ENCODE measurements at places on chromosomes 1 and 21.

DNA sequence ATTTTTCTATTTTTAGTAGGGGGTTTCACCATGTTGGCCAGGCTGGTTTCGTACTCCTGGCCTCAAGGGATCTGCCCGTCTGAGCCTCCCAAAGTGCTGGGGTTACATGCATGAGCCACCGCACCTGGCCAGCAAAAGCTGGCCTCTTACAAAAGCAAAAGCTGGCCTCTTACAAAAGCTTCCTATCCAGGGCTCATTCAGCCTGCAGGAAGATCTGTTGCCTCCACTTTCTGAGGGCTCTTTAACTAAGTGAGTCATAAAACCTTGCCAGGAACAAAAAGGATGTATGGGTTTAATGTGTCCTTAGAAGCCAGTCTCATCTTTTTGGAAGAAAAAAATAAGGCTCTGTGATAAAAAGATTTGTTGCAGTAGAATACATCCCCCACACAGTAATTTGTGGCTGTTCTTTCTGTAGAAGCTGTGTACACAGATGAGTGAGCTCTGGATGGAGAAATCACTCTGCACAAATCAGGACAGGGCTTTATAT lies 15.0 kb downstream of the HTR1D start:
- DNase-seq = no peak

DNA sequence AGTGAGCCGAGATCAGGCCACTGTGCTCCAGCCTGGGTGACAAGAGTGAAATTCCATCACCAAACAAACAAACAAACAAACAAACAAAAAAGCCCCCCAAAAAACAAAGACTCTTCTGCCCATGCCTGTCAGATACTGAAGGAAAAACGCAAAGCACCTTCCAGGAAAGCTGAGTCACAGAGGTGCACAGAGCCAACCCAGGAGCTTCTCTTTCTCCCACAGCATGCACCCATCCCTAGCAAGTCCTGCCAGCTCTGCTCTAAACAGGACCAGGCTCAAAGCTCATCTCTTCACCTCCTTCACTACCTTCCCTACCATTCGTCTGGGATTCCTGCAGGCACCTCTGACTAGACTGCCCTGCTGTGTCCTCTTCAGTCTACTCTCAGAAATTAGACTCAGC lies 46.5 kb downstream of the ETS2 start:
- DNase-seq = no peak

GRCh38 chr1:200029035-200029821 lies 1.7 kb downstream of the NR5A2 start:
- no peak for DNase-seq

- DNase-seq = no peak
These were observed 34.1 kb downstream of the NAV1 start for GRCh38 chr1:201573030-201573429.

- no peak for DNase-seq
These were observed 4.0 kb downstream of the CFAP45 start for GRCh38 chr1:159895836-159896545.

- DNase-seq = no peak
These were observed 1.7 kb downstream of the F5 start for GRCh38 chr1:169584483-169585144.

GRCh38 chr1:155187456-155187891 lies 13.8 kb downstream of the TRIM46 start:
- no peak for DNase-seq

DNA sequence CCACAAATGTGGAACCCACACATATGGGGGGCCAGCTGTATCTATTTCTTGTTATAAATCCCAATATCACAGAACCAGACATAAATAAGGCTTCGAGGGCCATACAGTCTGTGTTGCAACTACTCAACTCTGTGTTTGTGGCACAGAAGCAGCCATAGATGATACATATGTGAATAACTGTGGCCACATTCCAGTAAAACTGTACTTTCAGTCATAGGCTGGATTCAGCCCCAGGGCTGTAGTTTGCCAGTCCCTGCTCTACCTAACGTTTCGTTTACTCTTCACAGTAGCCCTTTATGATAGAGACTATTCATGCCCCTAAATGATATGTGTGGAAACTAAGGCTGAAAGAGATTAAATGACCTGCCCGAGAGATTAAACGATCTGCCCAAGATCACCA lies 48.7 kb downstream of the FHAD1 start:
- DNase-seq = no peak

- no peak for DNase-seq
These were observed 32.4 kb upstream of the CEP350 start for GRCh38 chr1:179921981-179922872.

DNA sequence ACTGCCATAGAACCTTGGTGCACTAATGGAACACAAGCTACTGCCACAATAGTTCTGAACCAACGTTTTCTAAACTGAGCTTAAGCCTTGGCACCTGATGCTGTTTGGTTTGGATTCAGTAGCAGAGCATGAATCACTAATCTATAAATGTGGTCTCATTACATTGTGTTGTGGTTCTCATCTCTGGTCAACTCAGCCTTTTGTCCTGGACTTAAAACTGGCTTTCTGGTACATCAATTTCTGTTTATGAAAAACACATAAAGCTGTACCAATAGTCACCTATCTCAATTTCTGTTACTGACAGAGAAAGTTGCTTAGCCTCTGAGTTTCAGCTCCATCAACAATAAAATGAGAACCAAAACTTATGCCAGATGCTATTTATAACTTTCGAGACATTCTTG lies 197.5 kb upstream of the KIAA0040 start:
- no peak for DNase-seq

GRCh38 chr1:93005252-93005598 lies 44.0 kb upstream of the DIPK1A start:
- no peak for DNase-seq

DNA sequence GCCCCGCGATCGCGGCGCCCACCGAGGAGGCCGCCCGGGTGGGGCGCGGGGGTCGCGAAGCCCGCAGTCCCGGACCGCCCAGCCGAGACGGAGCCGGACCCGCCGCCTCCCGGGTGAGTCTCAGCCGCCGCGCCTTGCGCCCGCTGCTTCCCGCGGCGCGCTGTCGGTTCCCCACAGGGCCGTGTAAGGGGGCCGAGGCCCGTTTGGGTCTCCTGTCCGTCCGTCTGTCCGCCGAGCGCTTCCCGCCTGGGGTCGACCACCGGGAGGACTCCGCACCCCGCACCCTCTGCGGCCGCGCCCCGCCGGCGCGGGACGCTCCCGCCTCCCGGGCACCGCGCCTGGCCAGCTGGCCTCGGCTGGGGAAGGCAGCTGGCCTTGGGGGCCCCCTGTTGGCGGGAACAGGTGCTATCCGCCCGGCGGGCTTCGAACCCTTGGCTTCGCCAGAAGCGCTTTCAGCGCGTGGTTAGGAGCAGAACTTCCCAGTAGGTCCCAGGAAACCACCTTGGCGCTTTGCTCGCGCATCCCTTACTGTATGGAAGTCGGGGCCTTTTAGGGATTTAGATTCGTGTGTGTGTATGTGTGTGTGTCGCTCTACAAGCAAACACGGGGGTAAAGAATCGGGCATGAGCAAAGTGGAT lies 414 bp downstream of the TMEM51 start:
- peak; percentile 57 for DNase-seq

- DNase-seq = no peak
These were observed 11.2 kb downstream of the EPHA10 start for GRCh38 chr1:37753473-37754321.

GRCh38 chr1:64114012-64114525 lies 89.4 kb upstream of the UBE2U start:
- DNase-seq = peak; percentile 23

GRCh38 chr1:231639819-231640218 lies 13.2 kb downstream of the DISC1 start:
- no peak for DNase-seq

DNA sequence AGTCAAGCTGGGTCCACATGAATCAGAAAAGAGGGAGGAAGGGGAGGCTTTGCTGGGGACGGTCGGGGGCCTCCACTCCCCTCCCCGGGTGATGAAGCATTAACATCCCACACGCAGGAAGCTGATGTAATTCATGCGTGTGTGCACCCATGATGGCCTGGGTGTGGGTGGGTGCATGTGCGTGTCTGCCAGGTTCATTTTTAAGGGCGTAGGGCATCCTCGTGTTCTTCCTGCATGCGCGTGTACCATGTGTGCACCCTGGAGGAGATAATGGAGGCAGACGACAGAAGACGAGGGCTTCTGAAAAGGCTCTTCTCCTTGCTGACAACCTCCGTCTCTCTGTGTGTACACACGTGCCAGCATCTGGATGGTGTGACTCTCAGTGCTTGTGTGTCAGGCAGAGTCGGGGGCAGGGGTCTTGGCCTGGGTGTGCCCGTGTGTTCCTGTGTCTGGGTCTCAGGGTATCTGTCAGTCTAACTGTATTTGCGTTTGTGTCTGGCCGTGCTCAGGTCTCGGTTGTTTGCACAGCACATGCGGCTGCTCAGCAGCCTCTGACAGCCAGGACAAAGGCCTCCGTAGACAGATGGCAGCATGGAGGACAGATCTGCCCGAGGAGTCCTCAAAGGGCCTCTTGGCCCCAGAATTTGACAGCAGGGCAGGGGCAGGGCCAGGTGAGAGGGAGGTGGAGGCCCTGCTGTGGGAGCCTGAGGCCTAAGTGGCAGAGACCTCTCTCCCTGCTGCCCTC lies 2.4 kb downstream of the RAP1GAP start:
- no peak for DNase-seq

DNA sequence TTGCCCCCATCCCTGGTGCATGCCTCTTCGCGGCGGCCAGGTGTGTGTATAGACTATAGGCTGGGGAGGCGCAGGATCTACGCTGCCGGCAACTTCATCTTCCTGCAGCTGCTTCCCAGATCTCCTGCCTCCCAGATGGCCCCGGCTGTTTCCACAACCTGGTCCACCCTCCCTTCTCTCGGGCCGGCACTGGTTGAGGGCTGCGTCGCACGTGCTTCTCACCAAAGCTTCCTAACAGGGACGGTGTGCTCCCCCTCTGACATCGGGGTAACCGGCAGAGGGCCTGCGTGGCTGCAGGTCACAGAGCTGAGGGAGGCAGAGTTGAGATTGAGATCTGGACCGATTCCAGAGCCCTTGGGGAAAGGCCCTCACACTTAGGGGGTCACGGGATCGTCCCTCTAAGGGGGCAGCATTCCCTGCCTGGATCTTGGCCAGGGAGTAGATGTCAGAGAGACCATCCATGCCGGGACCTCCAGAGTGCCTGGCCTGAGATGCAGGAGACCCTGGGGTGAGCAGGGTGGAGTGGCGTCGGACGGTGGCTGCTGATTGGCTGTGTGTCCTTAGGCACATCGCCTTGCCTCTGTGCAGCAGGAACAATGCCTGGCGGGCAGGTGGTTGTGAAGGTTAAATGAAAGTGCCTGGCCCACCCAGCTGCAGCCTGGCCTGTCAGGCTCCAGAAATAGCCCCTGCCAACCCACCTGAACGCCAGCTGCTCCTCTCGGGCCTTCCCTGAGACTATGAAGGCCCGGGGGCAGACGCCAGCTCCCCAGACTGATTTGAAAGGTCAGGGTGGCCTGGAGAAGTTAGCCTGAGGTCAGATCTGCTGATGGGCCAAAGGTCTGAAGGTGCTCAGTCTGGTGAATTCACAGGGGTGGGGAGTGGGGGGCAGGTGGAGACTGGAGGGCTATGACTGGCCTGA lies 6.1 kb upstream of the MASP2 start:
- no peak for DNase-seq

DNA sequence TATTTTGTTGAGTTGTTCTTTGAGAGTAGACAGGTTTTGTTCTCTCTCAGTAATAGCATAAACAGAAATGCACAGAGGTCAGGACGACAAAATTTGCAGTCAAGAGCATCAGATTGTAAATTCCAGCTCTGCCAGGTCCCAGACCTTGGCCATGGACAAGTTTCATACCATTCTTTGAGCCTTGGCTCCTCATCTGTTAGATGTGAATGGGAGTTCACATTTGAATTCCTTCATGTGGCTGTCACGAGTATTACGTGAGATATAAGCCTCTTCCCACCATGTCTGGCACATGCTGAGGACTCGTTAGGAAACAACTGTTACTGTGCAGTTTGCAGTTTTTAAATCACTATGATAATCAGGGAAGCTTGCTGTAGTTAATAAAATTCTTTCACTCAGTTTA lies 93.2 kb upstream of the KCTD3 start:
- no peak for DNase-seq

- DNase-seq = no peak
These were observed 99.8 kb downstream of the PATJ start for GRCh38 chr1:61842036-61842435.

- no peak for DNase-seq
These were observed 92.8 kb downstream of the ETS2 start for GRCh38 chr21:38898422-38899096.

- no peak for DNase-seq
These were observed 86.9 kb downstream of the ADAMTS1 start for GRCh38 chr21:26758083-26758880.

- DNase-seq = no peak
These were observed 309.2 kb downstream of the HLX start for GRCh38 chr1:221188458-221188857.

GRCh38 chr21:37082856-37083528 lies 9.9 kb downstream of the TTC3 start:
- no peak for DNase-seq

- DNase-seq = no peak
These were observed 71.0 kb downstream of the ACTL8 start for GRCh38 chr1:17826165-17826488.

Data from NCI-H226 (cell line).